Esophagus squamous epithelium (tissue), 5 donors: ENCODE measurements at places on chromosomes 12 and 14.

DNA sequence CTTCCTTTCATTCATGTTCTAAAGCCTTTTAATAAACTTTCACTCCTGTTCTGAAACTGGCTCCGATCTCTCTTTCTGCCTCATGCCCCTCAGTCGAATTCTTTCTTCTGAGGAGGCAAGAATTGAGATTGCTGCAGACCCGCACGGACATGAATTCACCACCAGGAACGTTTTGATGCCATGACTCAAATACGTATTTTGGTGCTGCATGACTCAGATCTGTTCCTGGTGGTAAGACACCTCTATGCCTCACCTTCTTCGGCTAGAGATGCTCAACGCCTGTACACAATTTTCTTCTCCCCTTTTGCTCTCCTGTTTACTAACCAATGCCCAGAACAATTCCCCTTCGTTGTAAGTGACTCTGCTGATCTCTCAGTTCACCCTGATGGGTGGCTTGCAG lies 52.0 kb upstream of the RIMBP2 start:
- DNase-seq, result no peak

DNA sequence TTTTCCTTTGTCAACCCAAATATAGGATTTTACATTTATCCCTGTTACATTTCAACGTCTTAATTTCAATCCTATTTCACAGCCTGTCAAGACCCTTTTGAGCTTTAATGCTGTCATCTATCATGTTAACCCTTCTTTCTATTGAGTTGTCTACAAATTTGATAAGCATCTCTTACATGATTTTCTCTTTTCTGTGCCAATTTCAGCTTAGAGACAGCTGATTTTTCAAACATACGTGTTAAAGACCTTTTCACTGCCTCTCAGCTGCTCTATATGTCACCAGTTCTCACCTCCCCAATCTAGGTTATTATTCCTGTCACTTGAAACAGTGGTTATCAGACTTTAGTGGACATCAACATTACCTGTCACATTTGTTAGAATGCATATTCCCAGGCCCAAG lies 181.3 kb downstream of the GXYLT1 start:
- no peak for DNase-seq

DNA sequence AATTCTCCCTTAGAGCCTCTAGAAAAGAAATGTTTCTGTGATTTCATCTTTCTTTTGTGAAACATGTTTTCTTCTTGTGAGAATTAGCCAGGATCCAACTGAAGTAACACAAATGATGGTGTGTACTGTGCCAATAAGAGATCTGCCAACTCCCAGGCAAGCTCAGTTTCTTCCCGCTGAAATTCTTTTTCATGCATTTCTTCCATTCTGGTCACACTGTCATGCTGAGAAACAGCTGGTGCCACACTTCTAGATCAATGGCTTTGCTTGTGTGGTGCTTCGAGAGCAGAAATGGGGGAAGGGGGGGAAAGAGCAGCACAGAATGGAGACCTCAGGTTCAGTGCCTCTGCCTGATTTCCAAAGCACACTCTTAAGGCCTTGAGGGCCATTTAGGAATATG lies 41.4 kb upstream of the FGF6 start:
- no peak for DNase-seq

GRCh38 chr12:66603461-66603860 lies 75.4 kb downstream of the GRIP1 start:
- DNase-seq, result no peak

GRCh38 chr14:25501749-25502148 lies 451.8 kb upstream of the STXBP6 start:
- no peak for DNase-seq

DNA sequence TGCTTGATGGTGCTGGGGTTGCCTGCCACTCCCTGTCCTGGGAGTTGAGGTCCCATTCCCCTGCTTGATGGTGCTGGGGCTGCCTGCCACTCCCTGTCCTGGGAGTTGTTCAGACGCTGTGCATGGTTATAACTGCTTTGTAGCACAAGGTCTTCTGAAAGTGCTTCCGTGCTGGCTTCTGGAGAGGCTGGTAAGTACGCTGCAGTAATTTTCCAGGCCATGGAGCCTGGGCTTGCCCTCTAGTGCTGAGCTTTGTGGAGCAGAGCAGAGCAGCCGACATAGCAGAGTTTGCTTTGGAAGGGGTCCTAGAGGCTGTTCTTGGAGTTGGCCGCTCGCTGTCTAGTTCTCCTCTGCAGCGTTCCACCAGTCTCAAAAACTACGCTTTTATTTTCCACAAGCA lies 6.3 kb downstream of the B4GALNT3 start:
- DNase-seq, result no peak

- DNase-seq, result no peak
Observed at GRCh38 chr12:117622741-117623140, 261.3 kb upstream of the NOS1 start.

- DNase-seq, result no peak
Observed at GRCh38 chr14:52351233-52352060, 37.3 kb downstream of the PTGER2 start.

- DNase-seq, result no peak
Observed at GRCh38 chr14:104640681-104641080, 36.1 kb upstream of the TMEM179 start.

GRCh38 chr12:104677441-104678089 lies 220.8 kb downstream of the CHST11 start:
- DNase-seq, result no peak

- no peak for DNase-seq
Observed at GRCh38 chr14:99320621-99321235, 48.7 kb upstream of the BCL11B start.

DNA sequence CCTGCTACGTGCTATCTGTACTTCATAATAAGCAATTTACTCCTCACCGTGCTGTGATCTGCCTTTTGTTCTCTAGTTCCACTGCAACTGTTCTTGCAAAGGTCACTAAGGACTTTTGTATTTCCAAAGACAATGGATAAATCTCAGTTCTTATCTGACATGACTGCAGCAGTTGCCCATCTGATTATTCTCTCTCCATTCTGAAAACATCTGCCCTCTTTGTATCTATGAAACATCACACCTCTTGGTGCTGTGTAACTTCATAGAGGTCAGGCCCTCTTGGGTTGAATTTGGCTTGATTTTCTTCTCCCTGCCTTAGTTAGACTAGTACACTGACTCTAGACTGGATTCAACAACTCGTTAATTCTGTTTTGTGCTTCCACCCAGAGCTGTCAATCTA lies 319.6 kb downstream of the BTG1 start:
- no peak for DNase-seq

- no peak for DNase-seq
Observed at GRCh38 chr12:29113101-29113500, 36.0 kb upstream of the FAR2 start.

GRCh38 chr12:52585946-52586345 lies 12.3 kb upstream of the KRT74 start:
- DNase-seq, result no peak

DNA sequence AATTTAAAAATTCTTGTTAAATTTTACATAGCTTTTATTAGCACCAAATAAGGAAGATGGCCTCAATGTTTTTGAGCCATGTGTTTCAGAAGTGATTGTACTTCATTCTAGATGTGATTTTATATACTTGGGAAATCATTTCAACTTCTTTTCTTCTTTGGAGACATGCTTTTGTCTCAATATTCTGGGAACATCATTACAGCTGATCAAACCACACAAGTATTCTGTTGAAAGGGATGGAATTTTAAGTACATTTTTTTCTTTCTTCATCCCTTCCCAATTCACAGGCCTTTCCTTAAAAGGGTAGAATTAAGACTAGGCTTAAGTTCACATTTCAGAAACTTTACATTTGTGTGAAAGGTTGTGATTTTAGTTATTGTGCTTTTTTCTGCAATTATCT lies 66.4 kb downstream of the PAPOLA start:
- no peak for DNase-seq

GRCh38 chr12:85794531-85794930 lies 41.7 kb downstream of the RASSF9 start:
- no peak for DNase-seq

DNA sequence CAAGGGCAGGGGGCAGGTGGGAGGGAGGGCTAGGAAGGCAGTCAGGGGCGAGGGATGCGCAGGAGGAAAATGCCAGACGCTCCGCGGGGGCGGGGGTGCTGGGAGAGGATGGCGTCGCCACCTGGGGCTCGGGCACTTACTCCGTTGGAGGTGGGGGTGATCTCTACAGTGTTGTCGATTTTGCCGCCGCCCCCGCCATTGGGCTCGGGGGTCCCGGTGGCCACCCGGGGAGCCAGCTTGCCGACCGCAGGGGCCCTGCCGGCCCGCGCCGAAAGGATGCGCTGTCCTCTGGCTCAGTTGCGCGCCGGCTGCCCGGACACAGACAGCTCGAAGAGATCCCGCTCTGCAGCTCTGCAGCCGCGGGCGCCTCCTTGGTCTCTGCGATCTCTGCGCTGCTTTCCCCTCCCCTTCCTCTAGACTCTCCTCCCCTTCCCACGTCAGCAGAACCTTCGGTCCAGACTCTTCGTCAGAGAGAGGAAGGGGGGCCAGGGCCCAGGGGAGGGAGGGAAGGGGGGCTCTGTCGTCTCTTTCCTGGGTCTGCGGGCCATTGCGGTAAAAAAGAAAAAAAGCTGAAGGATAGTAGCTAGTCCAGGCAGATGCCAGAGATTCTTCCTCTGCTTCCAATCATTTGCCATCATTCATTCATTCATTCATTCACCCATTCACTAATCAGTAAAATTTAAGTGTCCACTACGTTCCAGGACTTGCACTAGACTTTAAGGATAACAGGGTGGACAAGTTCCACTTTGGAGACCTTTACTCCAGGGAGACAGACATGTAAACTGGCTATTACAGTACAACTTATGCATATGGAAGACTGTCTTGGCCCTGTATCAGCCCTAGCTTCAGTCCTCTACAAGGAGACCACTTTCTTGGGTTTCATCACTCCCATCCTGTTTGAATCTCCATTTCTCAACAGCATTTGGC lies at the start of gene SLC22A17:
TSS of gene SLC22A17 (minus strand) at position 382 of the 927 bp plus-strand sequence.
- DNase-seq, result no peak
